ENCODE measurements at places on chromosomes 4 and X.

- no peak for DNase-seq
These were observed 78.8 kb upstream of the GPR174 start for GRCh38 chrX:79065696-79066095.

- no peak for DNase-seq
These were observed 605.9 kb upstream of the DIPK2B start for GRCh38 chrX:45806410-45807121.

DNA sequence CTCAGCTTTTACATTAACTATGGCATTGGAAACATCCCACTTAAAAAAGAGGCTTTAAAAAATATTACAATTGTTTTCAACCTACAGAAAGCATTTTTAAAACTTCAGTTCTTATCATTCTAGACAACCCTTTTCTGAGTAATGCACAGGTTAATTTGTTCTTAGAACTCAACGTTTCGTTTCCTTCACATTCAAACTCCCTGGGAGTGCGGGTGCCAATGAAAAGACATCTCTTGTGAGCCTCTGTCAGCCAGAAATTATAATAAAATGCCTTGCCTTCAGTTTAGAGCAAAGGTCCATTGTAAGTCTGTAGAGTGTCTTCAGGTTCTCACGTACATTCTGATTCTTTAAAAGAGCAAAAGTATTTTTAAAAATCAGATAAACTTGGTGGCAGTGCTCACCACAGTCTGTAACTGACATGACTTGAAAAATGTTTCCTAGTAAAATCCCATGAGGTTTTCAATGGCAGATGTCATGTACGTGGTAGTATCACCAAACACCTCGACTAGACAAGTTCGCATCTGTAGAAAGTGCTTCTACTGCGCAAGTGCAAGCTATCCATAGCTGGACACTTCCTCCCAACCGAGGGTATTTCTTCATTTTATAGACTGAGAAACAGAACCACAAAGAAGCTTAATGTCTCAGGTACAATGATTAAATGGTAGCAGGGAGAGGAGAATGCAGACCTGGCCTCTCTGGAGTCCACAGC is 65.8 kb downstream of the HAUS3 start:
- no peak for DNase-seq

- no peak for DNase-seq
These were observed 58.5 kb downstream of the DIPK2B start for GRCh38 chrX:45142185-45142584.

DNA sequence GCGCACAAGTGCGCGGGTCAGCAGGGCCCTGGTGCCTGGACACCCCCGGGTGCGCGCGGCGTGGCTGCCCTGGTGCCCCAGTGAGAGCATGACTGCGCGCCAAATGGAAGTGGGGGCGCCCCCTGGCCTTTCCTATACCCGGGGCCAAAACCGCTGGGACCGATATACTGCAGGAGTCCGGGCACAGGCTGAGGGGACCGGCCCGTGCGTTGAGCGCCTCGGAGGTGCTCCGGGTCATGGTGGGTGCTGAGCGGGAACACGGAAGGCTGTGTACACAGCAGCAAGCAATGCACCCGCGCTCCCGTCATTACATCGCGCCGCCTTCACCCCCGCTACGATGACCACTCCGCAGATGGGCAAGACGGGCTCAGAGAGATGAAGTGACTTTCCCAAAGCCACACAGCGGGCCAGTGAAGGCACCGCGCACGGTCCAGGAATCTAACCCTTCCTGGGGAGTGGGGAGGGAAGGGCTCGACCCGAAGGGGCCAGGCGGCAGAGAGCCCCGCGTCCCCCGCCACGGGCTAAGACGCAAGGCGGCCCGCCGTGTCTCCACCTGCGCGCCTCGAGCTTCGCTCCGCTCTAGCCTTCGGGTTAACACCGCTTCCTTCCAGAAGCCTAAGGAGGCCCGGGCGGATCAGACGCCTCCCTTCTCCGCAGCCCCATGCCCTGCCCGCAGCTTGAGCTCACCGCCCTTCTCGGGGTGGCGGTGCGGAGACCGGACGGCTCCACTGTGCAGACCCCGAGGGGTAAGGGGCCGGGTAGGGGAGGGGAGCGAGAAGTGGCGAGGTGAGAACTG is 11.3 kb downstream of the HMX1 start:
- DNase-seq, result no peak

GRCh38 chrX:136538811-136539210 is 6.8 kb downstream of the VGLL1 start:
- no peak for DNase-seq

GRCh38 chrX:71612256-71612655 is 6.1 kb downstream of the CXCR3 start:
- no peak for DNase-seq

DNA sequence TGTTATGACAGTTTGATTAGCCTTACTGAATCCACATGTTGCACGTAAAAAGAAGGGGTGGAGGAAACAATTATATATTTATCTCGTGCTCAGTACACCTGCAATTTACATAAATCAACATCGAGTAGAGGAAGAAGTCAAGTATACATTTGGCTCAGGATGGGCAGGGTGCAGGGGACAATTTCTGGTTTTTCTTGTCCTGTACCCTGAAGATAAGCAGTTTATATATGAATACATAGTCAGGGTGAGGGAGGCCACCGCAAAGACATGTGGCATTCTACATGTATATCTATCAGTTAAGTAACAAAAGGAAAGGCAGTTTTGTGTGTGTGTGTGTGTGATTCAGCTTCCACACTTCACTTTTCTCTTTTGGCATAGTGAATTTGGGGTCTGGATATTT is 11.1 kb upstream of the EREG start:
- no peak for DNase-seq

GRCh38 chr4:169952236-169953002 is 73.8 kb downstream of the MFAP3L start:
- no peak for DNase-seq

GRCh38 chr4:167930166-167930565 is 162.2 kb upstream of the ANXA10 start:
- no peak for DNase-seq

- no peak for DNase-seq
These were observed 1.7 kb upstream of the TIFA start for GRCh38 chr4:112287258-112287989.

GRCh38 chrX:47539860-47540259 is 21.1 kb upstream of the ARAF start:
- DNase-seq, result no peak

DNA sequence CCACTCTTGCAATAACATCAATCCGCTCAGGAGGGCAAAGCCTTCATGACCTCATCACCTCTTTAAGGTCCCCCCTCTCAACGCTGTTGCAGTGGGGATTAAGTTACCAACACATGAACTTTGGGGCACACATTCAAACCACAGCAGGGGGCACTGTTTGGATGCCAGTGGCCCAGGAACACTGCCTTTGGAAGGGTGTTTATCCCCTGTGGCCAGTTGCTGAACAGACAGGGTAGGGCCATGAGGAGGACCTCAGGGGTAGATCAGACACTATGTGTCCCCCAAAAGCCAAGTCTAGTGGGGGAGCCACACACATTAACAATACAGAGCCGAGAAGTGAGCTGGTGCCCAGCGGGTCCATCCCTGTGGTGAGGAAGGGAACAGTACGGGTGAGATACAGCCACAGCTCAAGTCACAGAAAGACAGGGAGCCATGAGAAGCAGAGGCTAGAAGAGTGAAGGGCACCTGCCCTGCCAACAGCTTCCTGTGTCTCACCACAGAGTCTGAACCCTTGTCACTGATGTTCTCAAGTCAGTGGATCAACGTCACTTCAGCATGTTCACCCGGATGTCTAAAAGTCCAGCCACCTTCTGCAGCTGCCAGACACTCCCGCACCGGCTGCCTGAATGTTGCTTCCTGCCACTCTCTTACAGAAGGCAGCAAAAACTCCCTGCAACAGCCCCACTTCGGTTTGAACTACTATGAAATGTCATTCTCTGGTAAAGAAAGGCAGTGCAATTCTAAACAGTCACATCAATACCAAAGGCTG is 19.9 kb upstream of the MXD4 start:
- DNase-seq, result no peak

- no peak for DNase-seq
These were observed 5.9 kb upstream of the RAB40AL start for GRCh38 chrX:102930990-102931756.
